OCI-M1 (cell line): ENCODE measurements at places on chromosomes 13 and 19.

- DNase-seq, result no peak
Observed at GRCh38 chr13:19158006-19158405, 23.6 kb downstream of the TUBA3C start.

DNA sequence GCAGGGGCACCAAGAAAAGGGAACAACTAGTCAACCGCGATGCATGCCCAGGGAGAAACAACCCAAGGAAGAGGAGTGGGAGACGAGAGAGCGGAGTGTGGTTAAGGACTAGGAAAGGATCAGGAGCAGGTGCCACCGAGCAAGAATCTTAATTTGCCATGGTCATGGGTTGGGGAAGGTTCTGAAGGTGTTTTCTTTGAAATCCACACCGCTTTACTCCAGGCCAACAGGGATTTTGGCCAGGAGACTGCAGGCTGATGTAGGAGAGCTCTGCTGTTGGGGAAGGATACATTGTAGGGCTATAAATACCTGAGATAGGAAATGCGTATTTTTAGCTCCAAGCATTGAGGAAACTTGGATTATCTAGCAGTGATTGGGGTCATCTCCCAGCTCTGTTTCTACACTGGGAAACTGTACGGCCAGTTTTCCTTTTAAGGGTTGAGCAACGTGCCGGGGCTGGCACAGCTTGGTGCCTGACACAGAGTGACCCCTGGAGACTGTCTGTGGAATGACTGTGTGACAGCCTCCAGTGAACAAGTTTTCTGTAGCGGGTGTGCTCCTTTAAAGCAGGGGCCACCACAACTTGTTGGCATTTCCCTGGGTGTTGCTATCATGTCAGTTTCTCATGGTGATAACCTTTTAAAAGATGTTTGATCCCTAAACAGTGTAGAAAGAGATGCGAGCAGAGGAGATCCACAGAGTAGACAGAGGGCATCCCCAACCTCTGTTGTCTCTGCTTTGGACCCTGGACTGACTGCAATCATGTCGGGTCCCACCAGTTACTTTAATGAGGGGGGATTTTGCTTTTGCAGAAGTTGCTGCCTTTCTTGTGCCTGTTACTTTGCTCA lies 34.3 kb downstream of the ZNF536 start:
- DNase-seq, result peak; percentile 3

- peak; percentile 81 for DNase-seq
Observed at GRCh38 chr19:797528-798414, 519 bp downstream of the PTBP1 start.

DNA sequence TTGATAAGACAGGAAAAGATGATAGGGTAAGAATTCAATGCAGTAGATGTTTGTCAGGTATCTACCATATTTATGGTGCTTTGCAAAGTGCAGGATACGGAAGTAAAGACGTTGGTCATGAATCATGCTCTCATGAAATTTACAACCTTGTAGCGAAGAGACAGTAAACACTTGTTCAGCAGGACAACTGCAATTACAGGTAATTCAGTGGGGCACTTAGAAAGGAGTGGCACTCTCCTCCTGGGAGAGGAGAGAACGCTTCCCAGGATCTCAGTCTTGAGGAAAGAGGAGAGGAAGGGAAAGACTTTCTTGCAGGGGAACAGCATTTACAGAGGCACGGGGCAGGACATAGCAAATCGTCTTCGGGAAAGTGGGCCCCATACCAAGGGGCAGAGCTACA lies 46.4 kb downstream of the SOX1 start:
- DNase-seq, result no peak

- peak; percentile 91 for DNase-seq
Observed at GRCh38 chr13:50635504-50635903, 208.0 kb downstream of the DLEU7 start.

DNA sequence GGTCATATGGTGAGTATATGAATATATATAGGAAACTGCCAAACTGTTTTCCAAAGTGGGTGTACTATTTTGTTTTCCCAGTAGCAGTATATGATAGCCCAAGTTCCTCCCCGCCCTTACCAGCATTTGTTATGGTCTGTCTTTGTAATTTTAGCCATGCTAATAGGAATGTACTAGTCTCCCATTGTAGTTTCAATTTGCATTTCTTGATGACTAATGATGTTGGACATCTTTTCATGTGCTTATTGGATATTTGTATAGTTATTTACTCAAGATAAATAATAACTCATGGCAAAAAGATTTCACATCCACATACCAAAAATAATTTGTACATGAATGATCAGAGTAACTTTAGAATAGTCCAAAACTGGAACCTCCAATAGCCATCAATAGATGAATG lies 75.3 kb upstream of the SERP2 start:
- DNase-seq, result no peak

DNA sequence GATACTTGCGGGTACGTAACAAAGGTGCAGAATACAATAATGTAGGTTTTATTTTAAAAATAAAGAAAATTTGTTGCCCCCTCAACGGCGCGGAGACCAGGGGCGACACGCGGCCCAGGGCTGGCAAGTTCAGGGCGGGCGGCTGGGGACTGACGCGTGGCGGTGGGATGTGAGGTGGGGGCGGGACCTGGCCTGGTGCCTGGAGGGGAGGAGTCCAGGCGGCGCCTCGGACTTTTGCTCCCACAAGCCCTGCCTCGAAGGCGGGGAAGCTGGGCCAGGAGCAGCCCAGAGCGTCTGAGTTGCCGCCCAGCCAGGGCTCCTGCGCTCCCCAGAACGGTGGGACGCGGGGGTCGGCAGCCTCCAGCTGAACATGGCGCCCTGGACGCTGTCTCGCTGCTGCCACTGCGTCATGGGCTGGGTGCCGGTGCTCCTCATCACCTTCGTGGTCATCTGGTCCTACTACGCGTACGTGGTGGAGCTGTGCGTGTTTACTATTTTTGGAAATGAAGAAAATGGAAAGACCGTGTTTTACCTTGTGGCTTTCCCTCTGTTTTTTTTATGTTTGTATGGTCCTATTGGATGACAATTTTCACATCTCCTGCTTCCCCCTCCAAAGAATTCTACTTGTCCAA lies 1122.8 kb upstream of the ATXN8OS start:
- DNase-seq, result no peak

DNA sequence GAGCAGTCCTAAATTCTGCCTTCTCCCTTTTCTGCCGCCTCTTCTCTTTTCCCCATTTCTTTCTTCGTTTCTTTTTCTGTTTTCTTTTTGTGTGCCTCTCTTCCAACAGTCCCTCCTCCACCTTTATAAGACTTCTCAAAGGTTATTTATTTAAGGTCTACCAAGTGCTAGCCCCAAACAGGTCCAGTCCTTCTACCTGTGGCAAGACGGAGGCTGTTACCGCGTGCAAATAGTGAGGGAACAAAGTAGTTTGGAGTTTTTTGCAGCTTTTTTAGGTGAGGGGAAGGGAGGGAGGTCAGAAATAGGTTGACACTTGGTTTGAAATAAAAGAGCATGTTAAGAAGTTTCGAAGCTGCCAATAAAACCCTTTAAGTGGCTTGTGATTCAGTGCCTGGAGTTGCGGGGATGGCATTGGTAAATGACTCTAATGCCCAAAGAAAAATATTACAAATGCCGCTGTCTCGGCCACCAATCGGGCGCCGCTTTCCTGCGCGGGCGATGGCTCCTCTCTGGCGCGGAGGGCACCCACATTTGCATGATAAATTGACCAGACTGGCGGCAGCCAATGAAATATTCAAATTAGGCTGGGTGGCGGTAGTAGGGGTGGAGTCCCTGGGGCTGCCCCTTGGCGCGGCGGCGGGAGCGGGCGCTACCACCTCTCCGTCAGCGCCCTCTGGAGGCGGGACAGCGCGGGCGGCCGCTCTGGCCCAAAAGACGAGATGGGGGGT lies 7.5 kb upstream of the TSHZ3 start:
- DNase-seq, result no peak

DNA sequence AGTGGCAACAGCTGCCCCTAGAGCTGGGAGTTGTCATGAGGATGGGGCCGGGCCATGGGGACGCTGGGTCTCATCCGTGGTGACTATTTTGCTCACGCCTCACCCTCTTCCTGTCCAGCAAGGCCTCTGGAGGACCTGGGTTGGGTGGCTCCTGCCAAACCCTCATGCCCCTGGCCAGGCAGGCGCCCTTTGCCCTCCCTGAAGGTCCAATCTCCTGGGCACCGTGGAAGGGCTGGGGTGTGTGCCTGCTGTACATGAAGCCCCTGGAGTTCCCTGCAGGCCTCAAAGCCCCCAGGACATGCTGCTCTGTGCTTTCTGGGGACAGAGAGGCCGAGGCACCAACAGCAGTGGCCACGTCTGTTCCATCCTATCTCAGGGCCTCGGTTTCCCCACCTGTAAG lies 13.8 kb downstream of the LRP3 start:
- no peak for DNase-seq

DNA sequence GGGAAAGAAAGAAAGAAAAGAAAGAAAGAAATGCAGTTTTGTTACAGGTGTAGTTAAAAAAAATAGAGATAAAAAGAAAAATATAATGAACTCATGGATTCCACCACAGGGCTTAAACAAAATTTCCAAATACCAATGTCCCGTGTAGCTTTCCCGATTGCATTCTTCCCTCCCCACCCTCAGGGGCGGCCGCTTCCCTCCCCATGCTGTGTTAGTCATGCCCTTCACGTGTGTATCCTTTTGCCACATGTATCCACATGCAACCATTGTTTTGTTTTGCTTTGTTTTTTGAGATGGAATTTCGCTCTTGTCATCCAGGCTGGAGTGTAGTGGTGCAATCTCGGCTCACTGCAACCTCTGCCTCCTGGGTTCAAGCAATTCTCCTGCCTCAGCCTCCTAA lies 3.6 kb upstream of the KMT5C start:
- DNase-seq, result no peak

DNA sequence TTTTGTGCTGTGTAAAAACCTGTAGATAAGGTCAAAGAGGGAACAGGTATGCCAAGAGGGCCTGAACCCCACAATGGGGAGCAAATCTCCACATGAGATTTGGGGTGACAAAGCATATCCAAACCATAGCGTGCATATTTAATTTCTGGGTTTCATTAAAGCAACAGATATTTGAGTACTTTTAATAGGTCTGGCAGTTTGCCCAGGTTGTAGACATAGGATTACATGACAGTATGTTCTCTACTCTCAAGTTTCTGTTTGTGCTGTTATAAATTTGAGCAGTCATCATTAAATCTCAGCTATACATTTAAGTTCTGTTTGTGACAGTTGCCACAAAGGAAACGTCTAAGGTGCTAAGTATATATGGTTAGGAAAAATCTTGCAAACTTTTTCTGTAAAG lies 236.4 kb downstream of the ATP8A2 start:
- DNase-seq, result no peak

- DNase-seq, result no peak
Observed at GRCh38 chr19:50512999-50513745, 541 bp downstream of the ASPDH start.

DNA sequence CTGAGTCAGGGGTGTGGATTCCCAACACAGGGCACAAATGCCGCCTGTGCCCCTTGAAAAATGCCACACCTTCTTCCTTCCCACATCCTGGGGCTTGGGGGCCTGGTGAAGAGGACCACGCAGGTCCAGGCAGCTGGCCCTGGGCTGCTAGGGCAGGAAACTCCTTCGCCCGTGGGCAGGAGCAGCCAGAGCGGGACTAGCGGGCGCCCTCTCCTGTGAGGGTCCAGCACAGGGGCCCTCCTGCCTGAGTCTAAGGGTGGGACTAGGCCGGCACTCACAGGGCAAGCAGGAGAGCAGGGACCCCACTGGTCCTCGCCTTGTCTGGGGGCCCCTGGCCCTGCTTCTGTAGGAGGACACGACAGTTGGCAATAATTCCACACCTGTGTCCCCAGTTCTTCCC lies 7.5 kb upstream of the CEBPA start:
- no peak for DNase-seq

DNA sequence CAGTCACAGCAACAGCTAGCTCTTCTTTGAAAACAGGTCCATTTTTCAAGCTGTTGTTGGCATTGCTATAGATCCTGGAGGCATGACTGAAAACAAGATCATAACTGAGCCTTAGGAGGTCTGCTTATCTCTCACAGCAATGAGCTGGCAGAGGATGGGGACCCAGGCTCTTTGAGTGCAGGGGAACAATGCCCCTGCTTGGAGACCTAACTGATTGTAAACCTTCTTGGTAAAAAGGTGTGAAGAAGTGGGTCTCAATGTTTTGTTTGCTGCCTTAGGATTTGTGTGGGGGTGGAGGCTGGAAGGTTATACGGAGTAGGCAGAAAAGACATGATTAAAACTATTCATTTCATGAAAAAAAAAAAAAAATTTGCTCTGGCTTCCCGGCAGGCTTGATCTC lies 94.6 kb downstream of the EFNB2 start:
- no peak for DNase-seq
